Tibial nerve (tissue), 4 donors: ENCODE measurements at places on chromosomes 16 and 17. TPM values are rescaled to one million over a fixed set of nuclear protein-coding genes. Genes with fewer than 3 reads are reported as not detected.
A peak's percentile ranks its signal among the peaks of the same experiment; 100 is the strongest.

DNA sequence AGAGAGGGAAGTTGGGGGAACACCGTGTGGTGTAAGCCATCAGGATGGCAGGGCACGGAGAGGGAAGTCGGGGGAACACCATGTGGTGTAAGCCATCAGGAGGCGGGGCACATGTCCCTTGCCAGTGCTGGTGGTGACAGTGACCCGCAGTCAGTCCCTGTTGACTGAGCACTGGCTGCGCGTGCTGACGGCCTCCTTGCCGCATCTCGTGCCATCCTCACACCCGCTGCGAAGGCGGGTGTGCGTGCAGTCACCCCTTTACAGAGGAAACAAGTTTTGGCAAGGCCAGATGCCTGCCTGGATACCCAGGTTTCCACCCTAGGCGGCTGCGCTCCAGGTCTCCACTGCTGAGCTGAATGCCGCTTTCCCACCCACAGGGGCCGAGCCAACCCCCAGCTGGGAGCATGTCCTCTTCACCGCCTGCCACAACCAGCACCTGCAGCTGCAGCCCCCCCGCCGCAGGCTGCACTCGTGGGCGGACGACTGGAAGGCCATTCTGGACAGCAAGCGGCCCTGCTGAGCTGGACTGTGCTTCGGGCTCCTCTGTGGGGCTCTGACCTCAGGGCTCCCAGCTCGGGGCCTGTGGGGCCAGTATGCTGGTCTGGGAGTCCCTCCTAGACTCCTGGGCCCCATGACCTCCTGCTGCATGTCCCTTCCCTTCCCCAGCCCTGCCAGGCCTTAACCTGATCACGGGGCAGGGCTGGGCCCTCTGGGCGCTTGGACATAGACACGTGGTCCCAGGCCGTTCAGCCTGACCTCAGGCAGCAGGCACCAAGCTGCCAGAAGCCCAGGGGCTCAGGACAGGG is 43.5 kb downstream of the NT5M start:
- H3K36me3 ChIP-seq, result peaks cover 28% of the 10 kb centered on the region
- H3K4me1 ChIP-seq, result no peaks in the 10 kb centered on the region
- no peaks in the 10 kb centered on the region for H3K27me3 ChIP-seq
- no peak overlapping the region for H3K4me3 ChIP-seq
- no peak for DNase-seq
- no peak overlapping the region for H3K27ac ChIP-seq

NPTX1 gene
- not detected for total RNA-seq

GRCh38 chr17:76204277-76204676 is 36.0 kb downstream of the RNF157 start:
- DNase-seq, result no peak
- H3K27me3 ChIP-seq, result no peaks in the 10 kb centered on the region
- no peak overlapping the region for H3K4me3 ChIP-seq
- no peaks in the 10 kb centered on the region for H3K4me1 ChIP-seq
- H3K36me3 ChIP-seq, result no peaks in the 10 kb centered on the region

SSTR5 gene
- total RNA-seq, result not detected

DNA sequence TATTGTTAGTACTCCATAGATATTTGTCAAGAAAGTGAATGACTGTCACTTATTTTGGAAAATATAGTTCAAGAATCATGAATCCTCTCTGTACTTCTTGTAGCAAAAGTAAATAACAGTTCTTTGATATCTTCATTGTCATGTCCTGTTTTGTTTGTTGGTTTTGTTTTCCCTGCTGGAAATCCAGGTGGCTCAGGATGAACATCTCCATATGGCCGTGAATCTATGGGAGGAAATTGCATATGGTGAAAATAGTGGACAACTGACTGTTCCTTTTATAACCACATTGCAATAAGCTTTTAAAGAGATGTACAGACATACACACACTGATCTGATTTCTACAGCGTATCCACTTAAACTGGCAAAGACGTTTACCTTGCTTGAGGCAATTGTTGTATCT is 637.0 kb upstream of the RBFOX1 start:
- no peak overlapping the region for H3K27ac ChIP-seq
- H3K4me1 ChIP-seq, result no peaks in the 10 kb centered on the region
- no peak overlapping the region for H3K4me3 ChIP-seq
- H3K36me3 ChIP-seq, result no peaks in the 10 kb centered on the region
- no peaks in the 10 kb centered on the region for H3K27me3 ChIP-seq
- DNase-seq, result no peak

CA5A gene
- total RNA-seq, result not detected

DNA sequence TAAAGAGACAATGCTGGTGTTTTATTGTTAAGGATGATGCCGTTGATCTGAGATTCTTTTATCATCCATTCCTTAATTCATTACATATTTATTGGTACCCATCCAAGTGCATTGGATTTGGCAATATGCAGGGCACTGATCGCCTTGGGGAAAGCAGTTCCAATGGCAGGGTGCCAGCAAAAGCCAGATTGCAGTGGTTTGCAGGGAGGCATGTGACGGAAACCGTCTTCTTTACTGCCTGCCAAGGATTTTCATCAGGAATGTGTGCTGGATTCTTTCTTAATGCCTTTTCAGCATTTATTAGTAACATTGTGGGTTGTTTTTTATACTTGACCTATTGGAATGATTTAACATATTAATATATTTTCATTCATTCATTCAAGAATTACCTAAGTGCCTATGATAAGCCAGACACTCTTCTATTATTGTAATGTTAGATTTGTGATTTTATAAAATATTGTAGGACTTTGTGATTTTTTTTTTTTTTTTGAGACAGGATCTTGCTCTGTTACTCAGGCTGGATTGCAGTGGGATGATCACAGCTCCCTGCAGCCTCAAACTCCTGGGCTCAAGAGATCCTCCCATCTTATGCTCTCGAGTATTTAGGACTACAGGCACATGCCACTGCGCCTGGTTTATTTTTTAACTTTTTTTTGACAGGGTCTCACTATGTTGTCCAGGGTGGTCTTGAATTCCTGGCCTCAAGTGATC is 93.4 kb upstream of the TNRC6A start:
- H3K27me3 ChIP-seq, result no peaks in the 10 kb centered on the region
- H3K36me3 ChIP-seq, result no peaks in the 10 kb centered on the region
- peak; percentile 76 for DNase-seq
- H3K4me1 ChIP-seq, result peaks cover 8% of the 10 kb centered on the region
- H3K27ac ChIP-seq, result peak overlapping the region; percentile 4
- H3K4me3 ChIP-seq, result no peak overlapping the region

EMC8 gene
- total RNA-seq, result 36.2 TPM

GRCh38 chr16:85320677-85321385 is 208.6 kb upstream of the CIBAR2 start:
- H3K4me3 ChIP-seq, result no peak overlapping the region
- no peak for DNase-seq
- no peaks in the 10 kb centered on the region for H3K4me1 ChIP-seq
- H3K27ac ChIP-seq, result peak overlapping the region; percentile 89
- no peaks in the 10 kb centered on the region for H3K36me3 ChIP-seq
- no peaks in the 10 kb centered on the region for H3K27me3 ChIP-seq

DNA sequence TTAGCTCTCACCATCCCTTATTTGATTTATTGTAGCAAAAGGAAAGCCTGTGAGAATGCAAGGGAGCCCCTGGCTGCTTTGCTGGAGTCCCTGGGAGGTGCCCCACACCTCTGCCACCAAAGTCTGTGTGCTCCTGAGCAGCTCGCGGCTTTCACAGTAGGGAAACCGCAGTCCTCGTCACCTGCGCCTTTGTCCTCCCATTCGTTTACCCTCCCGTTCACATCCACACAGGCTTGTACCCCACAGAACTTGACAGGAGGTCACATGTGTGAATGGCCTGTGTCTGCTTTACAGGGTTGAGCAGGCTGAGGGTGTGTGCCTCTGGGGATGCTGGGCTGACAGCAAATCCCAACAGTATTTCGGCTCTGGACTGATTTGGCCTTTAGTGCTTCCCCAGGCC is 152.5 kb downstream of the LGALS9B start:
- H3K4me3 ChIP-seq, result no peak overlapping the region
- DNase-seq, result no peak
- H3K4me1 ChIP-seq, result no peaks in the 10 kb centered on the region
- no peak overlapping the region for H3K27ac ChIP-seq

AATK gene
- total RNA-seq, result 373 TPM
